Stimulated activated CD4-positive, alpha-beta T cell treated with anti-CD3 and anti-CD28 coated beads, Interleukin-15, amount 100 ng/mL, for 1 hour (primary cell): ENCODE measurements at places on chromosomes 6 and 20.

DNA sequence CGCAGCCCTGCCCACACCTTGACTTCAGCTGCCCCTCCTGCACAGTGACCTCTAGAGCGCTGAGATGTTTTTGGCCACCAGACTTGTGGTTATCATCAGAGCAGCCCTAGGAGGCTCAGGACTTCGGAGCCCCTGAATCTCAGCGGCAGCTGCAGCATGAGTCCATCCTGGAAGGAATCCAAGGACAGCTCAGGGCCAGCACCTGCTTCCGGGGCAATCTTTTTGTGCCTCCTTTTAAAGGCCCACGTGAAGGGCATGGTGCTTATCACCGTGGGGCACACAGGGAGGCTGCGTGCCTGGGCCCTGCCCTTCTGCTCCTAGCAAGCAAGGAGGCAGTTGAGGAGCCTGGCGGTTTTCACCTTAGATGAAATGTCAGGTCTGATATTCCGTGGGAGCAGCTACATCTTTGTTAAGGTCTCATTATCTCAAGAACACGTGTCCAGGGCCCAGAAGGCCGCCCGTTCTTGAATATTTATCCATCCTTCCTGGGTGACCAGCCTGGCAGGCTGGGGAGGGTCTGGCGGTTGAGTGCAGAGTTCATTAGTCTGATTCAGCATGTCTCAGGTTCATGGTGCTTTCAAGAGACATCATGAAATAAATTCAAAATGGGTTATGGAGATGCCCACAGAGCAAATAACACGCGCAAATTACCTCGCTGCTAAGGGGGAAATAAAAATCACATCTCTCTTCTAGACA lies 392.4 kb downstream of the TAF4 start:
- DNase-seq = no peak

- DNase-seq = no peak
Measured at GRCh38 chr6:12993283-12993898, 276.8 kb downstream of the PHACTR1 start.

DNA sequence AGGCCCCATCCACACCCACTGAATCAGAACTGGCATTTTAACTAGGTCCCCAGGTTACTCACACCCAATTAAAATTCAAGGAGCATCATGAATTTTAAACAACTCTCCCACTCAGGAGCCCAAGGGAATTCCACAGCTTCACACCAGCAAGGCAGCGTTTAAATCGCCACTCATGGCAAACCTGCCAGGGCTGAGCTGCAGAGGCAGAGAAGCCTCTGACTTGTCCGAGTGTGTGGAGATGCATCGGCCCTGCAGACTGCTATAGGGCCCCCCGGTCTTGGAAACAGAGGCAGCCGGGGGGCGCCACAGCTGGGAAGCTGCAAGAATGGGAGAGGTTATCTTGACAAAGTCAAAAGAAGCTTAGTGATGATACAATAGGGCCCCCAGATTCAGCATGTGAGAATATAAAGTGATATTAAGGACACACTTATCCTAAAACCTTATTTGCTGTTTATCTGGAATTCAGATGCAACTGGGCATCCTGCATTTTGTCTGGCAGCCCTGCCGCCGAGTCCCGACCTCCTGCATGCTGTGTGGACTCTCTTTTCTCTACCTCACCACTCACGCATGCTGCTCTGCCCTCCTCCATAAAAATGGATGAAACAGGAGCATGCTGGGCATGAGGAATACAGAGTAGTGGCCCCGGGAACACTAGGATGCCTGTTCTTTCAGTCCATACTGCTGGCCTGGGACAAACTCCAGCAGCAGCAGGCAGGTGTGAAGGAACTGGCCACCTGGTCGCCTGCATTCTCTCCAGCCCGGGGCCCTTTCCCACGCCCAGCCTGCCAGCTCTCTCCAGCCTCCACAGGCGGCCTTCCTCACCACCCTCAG lies 126.1 kb downstream of the PXDC1 start:
- DNase-seq = no peak

GRCh38 chr6:81075974-81076373 lies 676.5 kb downstream of the TENT5A start:
- DNase-seq = no peak

GRCh38 chr6:136113736-136114173 lies 136.4 kb downstream of the MTFR2 start:
- no peak for DNase-seq
